ENCODE measurements at places on chromosomes 6 and 20.

- DNase-seq: no peak
Observed at GRCh38 chr20:16544949-16545348, 28.3 kb downstream of the KIF16B start.

DNA sequence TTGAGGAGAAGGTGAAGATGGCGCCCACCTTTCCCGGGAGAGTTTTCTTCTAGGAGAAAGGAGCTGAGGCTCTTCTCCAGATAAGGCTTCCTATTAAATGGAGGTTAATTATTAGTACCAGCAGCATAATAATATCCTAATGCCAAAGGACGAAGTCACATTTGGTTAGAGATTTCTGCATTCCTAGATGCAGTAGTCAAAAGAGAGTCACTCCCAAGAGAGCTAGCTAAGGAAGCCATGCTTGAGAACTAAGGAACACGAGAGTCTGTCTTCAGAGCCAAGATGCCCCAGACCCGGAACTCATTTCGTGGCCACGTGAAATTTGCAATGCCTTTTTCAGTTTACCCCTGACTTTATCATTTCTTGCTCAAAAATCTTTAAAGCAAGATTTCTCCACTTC lies 132.7 kb downstream of the TSHZ2 start:
- DNase-seq: no peak

- DNase-seq: peak; percentile 16
Observed at GRCh38 chr20:13771853-13772453, 12.8 kb downstream of the ESF1 start.

DNA sequence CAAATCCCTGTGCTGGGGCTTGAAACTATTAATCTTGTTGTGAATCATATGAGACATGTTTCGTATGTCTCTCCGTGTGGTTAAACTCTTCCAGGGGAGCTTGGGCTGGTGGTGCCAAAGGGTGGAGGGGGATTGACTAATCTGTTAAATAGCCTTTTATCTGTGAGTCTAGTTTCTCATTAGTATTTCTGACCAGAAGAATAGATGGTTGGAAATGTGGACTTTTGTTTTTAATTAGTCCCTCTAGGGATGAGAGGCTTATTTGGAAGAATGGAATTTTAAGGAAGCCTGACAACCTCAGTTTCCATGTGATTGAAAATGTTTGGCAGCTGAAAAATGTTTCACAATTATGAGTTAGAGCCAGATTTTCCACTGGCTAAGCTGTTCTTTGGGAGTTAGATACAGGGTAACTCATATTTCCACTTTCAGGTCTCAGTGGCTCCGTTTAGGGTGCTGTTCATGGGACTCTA lies 117.3 kb downstream of the BCKDHB start:
- no peak for DNase-seq

DNA sequence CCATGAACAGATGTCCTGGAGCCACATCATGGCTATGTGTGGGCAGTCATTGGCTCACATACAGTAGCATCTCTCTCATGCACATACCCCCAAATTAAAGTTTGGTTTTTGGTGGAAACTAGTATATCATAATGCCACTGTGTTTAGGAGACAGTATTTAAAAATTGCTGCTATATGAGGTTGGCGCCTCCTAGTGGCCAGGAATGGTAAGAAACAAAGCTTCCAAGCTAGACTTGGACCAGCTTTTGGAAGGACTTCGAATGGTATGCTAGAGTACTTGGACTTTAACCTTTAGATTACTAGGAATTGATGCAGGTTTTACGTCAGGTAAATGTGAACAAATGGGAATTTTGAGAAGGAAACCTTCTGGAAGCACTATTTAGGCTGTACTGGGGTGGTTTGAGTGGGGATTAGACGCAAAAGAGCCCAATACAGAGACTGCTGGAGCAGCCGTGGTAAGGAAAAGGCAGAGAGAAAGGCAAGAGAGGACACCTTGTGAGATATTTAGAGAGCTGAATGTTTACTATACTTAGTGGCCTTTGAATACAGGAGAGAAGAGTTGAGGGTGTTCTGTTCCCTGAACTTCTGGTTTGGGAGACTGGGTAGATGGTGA lies 23.8 kb downstream of the PRSS35 start:
- DNase-seq: peak; percentile 42

GRCh38 chr20:19047951-19048296 lies 164.5 kb upstream of the SLC24A3 start:
- DNase-seq: no peak

DNA sequence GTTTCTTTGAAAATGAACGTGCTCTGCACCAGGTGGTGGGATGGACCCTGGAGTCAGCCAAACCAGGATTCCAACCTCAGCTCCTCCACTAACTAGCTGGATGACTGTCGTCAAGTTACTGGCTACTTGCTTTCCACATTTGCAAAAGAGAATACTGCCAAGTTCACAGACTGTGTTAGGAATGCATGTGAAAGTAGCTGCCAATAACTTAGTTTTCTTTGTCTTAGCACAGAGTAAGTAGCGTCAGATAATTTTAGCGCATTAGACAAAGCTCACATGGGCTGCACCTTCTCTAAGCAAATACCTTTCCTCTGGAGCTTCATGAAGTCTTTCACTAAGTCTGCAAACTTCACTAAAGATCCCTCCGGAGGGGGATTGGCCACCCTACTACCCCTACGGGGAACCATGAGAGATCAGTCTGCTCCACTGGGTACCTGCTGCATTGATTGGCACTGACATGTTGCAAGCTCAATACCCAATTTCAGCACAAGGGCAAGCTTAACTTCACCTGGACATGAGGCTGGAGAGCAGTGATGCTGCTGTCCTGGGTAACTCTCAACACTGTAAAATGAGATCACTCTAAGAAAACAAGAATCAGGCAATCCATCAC lies 113.9 kb downstream of the MBOAT1 start:
- no peak for DNase-seq

GRCh38 chr6:33729059-33729458 lies 17.6 kb upstream of the UQCC2 start:
- DNase-seq: no peak

DNA sequence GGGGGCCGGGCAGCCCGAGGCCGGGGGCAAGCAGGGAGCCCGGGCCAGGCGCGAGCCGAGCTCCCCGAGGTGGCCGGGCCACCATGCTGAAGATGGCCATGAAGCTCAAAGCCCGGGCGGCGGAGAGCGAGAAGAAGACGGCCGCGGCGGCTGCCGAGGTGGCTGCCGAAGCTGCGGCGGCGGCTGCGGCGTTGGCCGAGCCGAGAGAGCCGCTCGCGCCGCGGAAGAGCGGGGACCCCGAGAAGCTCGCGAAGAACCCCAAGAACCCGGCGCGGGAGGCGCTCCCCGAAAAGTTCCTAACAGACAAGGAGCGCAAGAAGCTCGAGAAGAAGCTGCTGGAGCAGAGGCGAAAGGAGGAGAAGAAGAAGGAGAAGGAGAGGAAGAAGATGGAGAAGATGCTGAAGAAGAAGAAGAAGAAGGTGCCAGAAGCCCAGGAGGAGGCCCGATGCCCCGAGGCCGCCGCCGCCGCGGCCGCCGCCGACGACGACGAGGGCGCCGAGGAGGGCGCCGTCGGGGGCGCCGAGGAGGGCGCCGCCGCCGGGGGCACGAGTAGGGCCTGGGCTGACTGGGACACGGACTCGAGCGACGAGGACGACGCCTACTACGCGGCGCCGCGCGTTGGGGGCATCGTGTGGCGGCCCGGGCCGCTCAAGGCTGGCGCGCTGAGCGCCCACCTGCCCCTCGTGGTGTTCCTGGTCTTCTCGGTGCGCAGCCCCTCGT lies 37.4 kb downstream of the GNAS start:
- DNase-seq: peak; percentile 11

DNA sequence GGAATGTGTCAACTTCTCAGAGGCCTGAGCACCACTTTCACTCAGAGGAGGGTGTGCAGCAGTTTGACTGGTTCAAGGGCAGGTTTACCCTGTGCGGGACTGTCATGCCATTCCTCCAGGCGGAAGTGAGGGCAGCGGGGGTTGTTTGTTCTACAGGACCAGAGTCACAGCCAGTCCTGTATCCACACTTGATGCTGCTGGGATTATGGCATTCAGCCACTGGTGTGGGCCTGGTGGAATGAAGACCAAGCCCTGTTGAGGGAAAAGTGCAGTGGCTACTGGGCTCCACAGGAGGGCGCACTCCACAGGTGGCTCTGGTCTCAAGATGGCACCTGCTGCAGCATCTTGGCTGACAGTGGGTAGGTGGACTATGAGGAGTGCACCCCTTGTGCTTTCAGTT lies 14.8 kb downstream of the SEMG2 start:
- DNase-seq: no peak

DNA sequence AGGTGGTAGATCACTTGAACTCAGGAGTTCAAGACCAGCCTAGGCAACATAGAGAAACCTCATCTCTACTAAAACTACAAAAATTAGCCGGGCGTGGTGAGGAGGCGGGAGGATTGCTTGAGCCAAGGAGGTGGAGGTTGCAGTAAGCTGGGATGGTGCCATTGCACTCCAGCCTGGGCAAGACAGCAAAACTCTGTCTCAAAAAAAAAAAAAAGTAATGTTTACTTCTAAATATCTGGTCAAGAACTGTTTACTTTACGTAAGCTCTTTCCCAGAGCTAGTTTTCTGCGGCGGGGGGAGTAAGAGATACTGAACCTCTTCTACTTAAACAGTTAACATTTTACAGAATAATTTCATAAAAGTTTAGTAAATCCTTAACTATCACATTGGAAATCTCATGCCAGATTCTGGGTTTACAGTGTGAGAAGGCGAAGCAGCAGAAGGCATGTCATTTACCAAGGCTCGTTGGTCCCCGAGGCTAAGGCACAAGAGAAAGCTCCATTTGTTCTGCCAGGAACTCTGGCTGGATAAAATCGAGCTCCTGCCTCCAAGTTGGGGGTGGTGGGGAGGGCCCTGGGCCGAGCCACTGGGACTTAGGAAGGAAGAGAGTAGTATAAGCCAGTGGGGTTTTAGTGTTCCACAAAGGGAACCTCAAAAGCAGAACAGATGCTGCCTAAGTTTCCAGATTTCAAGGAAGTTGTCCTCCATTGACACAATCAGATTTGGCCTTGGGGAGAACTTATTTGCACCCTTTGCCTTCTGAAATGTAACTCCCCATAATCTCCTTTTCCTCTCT lies 41.7 kb downstream of the ARFGEF2 start:
- DNase-seq: no peak

GRCh38 chr6:34587325-34587724 lies 31.2 kb upstream of the SPDEF start:
- no peak for DNase-seq

DNA sequence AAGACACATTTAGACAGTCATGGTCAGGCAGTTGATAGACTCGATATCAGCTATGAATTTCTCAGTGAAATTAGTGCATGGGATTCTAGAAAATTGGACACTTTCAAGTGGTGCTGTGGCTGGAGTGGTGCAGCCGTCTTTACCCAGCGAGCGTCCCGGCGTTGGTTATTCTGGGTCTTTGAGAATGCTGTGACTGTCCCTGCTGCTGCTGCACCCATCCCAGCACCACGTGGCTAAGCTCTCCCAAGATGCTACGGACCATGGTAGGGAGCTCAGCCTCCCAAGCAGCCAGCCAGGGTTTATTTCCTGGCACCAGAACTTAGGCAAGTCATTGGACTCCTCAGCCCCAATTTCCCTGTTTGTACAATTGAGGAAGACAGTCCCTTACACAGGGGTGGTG lies 147.2 kb upstream of the RPS6KA2 start:
- no peak for DNase-seq

- DNase-seq: no peak
Observed at GRCh38 chr6:13453771-13454251, 33.6 kb downstream of the GFOD1 start.

GRCh38 chr6:99868074-99868702 lies 125.8 kb downstream of the MCHR2 start:
- peak; percentile 60 for DNase-seq

DNA sequence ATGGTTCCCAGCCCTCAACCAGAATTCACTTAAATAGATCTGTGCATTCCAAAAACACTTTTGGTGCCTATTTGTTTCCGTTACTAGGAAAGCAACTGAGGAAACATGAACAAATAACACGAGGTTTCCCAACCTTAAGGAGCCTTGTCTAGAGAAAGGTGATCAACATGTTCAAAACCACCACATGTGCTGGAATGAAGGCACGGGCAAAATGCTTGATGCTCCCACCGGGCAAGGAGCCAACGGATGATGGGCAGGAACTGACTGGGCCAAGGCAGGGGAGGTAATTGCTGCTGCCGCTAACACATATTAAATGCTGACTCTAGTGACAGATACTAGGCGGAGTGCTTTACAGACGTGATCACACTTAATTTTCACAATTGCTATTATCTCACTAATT lies 2.5 kb downstream of the MYLK4 start:
- DNase-seq: no peak

DNA sequence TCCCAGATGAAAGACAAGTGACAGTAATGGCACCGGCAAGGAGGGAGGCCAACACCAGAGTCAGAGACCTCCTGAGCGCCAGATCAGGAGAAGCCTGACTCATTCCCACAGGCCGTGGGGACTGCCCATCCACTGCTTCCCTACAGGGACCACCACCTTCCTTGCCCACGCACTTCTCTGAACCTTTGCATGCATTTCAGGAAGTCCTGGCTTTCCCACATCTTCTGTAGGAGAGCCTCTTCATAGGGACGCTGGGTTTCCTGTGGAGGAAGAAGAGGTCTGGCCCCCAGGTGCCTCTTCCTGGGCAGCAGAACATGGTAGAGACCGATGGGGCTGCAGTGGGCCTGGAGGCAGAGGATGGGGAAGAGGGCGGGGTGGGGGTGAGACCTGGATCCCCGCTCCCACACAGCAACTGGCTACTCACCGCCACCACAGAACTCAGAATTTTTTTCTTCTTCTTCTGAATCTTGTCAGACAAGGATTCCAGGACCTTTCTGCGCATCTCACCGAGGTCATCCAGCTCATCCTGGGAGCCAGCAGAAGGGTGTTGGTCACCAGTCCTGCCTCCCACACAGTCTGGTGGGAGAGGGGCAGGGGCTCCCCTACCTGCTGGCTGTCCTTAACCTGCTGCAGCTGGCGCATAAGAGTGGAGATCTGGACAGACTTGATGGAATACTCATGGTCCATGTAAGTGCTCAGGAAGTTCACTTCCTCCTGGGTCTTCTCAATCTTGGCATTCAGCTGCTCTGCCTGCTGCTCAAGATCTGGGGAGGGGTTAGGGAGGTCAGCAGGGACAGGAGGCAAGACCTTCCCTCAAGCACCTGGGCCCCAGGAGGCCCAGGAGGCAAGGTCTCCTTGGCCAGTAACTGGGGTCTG lies 13.7 kb downstream of the C20orf96 start:
- no peak for DNase-seq

DNA sequence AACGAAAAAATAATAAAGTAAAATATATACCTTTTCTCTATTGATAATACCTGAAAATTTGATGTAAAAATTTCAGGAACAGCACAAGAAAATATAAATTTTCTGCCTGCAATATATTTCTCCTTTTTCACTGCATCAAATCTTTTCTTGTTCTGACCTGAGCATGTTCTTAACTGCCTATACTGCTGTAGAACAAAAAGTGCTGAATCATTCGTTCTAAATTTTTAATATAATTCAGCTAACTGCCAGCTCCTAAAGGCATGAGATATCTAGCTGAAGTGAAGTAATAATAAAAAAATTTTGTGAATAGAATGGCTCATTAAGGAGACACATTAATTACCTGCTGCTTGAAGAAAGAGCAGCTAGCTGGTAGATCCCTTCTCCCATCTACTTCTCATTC lies 188.6 kb upstream of the FKBP1C start:
- DNase-seq: no peak
